ENCODE measurements at places on chromosomes 11 and 22. TPM values are rescaled to one million over a fixed set of nuclear protein-coding genes. Genes with fewer than 3 reads are reported as not detected.

Gene TRIM22
- 30.9 TPM for total RNA-seq

Gene OR51A2
- not detected for total RNA-seq

Gene P2RY6
- not detected for total RNA-seq

Gene ART1
- not detected for total RNA-seq

Gene YPEL1
- total RNA-seq: 5.5 TPM

Gene P4HA3
- not detected for total RNA-seq

Gene GSTT2B
- total RNA-seq: 5.7 TPM

Gene MACROD1
- total RNA-seq: 33.0 TPM

DNA sequence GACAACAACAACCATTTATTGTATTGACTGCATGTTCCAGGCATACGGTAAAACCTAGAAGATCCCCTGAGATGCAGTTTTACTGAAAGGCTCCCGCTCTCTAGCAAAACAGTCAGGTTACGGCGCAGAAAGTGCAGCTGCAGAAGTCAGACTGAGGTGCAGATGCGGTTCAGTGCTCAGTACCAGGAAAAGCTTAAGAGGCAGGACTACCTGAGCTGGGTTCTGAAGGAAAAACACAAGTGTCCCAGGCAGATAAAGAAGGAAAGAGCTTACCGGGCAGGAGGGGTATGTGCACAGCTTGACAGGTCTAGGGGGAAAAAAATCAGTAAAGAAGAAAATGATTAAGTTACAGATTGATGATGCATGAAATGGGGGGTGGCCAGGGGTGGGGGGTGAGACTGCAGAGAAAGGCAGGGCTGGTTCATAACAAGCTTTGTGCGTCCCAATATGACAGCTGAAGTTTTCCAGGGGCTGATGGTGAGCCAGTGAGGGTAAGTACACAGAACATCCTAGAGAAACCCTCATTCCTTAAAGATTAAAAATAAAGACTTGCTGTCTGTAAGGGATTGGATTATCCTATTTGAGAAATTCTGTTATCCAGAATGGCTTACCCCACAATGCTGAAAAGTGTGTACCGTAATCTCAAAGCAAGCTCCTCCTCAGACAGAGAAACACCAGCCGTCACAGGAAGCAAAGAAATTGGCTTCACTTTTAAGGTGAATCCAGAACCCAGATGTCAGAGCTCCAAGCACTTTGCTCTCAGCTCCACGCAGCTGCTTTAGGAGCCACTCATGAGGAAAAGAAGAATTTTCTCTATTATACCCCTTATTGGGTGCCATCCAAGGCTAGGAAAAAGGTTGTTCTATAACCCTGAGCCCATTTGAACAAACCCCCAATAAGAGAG lies 11.9 kb downstream of the LARGE1 start:
- no peak for DNase-seq

- no peak for DNase-seq
These were observed 6.8 kb upstream of the INSC start for GRCh38 chr11:15107730-15108515.

DNA sequence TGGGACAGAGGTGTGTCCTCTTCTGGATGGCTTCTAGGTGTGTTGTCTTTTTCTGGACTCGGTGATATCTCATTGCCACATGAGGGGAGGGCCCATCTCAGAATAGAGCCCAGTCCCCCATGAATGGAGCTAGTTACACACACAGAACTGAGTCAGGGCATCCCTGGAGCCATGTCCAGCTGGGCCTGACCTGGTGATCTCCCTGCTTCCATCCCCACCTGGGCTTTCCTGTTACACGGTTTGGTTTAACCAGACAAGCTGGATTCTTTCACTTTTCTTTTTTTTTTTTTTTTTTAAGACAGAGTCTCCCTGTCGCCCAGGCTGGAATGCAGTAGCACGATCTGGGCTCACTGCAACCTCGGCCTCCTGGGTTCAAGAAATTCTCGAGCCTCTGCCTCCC lies 6.1 kb upstream of the A4GALT start:
- DNase-seq: no peak

- DNase-seq: no peak
These were observed 56.2 kb upstream of the GLYAT start for GRCh38 chr11:58787903-58788302.

- DNase-seq: peak; percentile 93
These were observed 1.5 kb downstream of the CHEK1 start for GRCh38 chr11:125626288-125626950.

DNA sequence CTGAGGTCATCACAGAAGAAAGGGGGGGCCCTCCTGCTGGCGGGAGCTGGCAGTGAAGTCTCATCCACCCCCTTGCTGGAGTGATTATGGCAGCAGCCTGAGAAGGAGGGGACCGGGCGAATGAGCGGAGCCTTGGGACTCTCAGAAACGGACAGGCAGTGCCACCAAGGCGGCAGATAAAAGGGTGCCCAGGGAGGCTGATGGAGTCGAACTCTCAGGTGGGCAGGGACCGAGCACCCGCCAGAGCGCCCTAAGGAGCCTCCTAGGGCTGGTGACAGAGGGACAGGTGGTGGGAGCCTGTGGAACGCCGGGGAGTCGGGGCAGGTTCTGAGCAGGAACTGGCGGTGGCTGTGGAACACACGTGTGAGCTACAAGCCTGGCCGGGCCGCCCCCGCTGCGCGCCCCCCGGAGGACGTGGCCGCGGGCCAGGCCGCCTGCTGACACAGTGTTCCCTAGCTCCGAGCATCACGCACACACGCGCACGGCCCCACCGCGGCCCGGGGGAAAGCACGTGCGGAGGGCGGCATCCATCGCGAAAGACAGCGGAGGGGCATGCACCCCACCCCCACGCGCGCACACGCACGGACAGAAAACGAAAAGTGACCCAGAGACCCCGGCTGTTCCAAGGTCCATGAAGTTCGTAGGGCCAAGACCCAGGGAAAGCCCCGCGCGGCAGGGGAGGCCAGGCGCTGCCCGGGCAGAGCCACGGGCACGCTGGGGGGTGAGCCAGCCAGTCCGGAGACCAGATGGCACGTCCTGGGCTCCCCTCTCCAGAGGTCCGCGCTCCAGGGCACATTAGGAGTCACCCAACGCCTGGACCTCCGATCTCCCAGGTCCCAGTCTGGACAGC lies 1.0 kb downstream of the VWCE start:
- peak; percentile 50 for DNase-seq

- DNase-seq: peak; percentile 94
These were observed 22.6 kb upstream of the PKNOX2 start for GRCh38 chr11:125141686-125142535.

DNA sequence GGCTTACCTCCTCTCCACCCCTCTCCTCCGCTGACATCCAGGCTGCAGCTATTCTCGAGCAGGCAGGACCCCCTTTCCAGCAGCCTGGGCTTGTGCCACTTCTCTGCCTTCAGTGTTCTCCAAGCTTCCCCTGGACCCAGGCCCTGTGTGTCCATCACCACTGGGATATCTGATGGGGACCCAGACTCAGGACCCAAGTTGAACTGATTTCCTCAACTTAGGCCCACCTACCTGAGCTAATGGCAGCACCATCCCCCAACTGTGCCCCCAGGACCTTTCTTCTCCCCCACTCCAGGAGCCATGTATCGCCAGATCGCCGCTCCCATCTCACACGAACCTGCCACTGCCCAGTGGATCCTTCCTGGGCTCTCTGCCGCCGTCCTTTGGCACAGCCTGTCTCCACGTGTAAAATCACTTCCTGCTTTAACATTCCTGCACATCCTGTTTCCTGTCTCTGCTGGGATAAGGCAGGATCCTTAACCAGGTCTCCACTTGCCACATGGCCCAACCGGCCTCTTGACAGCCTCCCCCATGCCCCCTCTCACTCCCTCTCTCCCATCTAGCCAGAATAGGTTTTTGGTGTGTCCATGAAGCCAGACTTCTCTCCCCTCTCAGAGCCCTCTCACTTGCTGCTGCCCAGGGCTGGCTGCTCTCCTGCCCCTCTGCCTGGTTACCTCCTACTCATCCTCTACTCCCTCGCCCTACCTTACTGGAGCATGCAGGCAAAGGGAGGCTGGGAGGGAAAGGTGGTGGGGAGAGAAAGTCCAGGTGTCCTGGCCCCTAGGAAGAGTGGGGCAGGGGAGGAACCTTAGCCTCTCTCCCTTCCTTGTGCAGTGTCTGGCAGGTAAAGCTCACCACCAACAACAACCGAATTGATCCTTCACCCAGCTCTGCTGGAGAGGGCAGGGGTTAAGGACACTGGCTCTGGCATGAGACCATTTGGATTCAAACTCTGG lies 9.4 kb downstream of the SPATA19 start:
- no peak for DNase-seq

DNA sequence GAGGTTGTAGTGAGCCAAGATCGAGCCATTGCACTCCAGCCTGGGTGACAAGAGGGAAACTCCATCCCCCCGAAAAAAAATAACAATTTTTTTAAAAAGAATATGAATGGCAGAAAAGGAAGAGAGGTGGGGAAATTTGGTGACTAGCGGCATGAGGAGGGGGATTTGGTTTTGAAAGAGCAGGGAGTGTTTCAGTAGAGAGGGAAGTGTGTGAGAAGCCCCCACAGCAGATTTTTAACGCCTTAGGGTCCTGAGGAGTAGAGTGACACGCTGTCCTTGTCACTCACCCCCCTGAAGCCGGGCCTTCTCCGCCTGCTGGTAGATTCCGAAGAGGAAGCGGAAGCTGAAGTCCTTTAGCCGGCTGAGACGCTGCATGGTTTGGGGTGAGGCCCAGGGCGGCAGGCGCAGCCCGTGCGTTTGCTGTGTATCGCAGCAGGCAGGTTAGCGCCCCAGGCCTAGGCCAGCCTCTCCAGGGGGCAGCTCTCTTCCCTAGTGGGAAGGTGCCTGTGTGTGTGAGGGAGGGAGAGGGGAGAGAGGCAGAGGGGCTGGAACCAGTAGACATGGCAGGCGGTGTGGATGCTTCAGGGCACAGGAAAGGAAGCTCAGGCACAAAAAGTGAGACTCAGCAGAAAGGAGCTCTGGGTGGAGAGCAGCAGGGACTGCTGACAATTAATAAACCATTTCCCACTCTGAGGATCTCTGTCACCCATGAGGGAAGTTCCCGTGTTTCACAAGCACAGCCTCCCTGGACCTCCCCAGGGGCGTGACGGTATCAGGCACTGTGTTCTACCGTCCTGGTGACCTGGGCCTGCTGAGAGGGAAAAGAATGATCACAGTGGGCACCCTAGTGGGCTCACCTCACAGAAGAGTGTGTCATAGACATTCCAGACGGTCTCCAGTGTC lies 3.9 kb downstream of the ACP2 start:
- DNase-seq: no peak

DNA sequence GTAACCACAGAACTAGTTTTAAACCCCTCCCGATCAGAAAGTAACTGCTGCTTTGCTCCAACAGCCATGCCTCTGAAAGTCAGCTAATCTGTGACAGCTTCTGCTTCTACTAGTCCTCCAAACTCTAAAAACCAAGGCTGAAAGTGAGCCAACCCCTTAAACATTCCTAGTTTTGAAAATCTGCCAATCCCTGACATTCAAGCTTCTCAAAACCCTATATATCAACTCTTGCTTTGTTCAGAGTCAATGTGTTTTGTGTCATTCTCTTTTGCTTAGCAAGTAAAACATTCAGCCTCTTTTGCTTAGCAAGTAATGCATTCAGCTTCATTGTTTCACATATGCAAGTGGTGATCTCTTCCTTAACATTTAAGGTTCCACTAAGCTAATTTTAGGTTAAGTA lies 56.9 kb downstream of the ATG16L2 start:
- no peak for DNase-seq

GRCh38 chr22:19891317-19892256 lies 36.9 kb upstream of the GNB1L start:
- peak; percentile 90 for DNase-seq
